ENCODE measurements at places on chromosomes 2 and 18. TPM values are rescaled to one million over a fixed set of nuclear protein-coding genes. Genes with fewer than 3 reads are reported as not detected.

The DNAJC5G gene
- 2.5 TPM for total RNA-seq

The DPY30 gene
- total RNA-seq = 59.2 TPM

DNA sequence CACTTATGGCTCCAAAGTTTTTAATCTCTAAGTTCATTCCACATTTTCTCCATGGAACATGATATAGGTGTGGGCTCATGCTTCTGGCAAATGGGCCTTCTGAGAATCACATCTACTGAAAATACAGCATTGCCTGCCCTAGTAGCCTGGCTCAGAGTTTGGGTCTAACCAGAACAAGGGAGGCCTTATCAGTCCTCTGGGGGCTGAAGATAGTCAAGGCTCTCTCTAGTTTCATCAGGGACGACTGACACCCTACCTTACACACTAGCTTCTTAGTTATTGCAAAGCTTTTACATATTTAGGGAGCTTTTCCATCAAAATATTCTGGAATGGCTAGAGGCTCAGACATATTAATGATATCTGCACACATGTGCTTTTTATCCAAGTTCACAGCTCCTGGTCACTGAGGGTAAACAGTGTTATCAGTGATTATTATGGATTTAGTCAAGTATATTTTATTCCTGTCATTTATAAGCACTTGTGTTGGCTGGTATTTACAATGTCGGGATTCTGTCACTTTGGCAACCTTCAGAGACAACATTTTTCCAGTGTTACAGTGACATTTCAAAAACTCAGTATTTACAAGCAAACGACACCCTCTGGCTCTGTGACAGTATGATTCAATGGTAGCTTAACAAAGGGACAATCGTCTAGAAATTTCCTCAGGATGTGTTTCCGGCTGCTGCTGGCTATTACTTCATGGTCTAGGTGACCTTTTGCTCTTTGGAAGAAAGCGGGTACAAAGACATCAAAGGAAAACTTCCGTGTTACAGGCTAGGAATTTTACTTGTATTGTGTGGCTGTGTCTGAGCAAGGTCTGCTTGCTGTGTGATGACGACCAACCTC, 200.6 kb downstream of the TCF4 start:
- no peak for DNase-seq

DNA sequence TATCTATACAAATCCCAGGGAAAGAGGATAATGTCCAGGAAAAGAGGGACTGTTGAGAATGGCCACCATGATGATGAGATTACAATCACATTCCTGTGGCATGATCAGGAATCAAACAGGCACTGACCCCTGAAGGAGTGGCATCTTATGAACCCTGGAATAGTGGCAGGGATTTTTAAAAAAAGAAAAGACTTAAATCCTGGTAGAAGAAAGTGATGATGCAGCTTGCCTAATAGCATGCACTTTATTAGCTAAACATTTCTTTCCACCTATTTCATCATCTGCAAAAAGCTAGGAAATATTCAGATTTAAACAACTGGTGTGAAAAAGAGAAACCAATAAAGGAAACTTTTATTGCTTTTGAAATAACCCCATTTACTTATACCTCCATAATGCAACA, 87.2 kb upstream of the FSHR start:
- DNase-seq = no peak

- DNase-seq = no peak
These were observed 68.8 kb downstream of the GALNT13 start for GRCh38 chr2:153940511-153940910.

DNA sequence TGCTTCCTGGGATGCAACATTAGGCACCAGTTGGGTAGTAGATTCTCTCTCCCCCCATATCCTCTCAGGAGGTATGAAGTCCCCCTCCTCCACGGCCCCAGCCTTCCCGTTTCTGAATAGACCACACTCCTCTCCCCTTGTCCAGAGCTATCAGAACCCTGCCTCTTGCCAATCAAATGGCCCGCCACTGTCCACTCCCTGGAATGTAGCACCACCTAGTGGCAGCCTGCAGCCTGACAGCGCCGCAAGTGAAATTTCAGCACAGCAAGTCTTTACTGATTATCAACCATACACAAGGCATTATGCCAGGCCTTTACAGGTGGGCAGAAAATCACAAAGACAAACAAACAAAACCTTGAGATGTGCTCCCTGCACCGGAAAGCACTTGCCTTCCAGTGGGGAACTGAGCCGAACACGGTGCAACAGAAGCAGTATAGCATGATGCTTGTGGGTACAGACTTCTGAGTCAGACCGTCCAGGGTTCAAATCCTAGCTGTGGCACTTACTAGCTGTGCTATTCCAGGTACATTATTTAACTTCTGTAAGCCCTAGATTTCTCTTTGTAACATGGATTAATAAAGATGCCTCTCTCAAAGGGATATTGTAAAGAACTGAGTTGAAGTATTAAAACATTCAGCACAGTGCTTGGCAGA, 174.0 kb downstream of the SMAD2 start:
- peak; percentile 41 for DNase-seq

- DNase-seq = no peak
These were observed 881.3 kb downstream of the LRRTM4 start for GRCh38 chr2:76640905-76641304.
